ENCODE measurements at places on chromosomes 5 and 9.
A peak's percentile ranks its signal among the peaks of the same experiment; 100 is the strongest.

GRCh38 chr5:38555354-38556087 is 925 bp downstream of the LIFR start:
- no peak for DNase-seq

DNA sequence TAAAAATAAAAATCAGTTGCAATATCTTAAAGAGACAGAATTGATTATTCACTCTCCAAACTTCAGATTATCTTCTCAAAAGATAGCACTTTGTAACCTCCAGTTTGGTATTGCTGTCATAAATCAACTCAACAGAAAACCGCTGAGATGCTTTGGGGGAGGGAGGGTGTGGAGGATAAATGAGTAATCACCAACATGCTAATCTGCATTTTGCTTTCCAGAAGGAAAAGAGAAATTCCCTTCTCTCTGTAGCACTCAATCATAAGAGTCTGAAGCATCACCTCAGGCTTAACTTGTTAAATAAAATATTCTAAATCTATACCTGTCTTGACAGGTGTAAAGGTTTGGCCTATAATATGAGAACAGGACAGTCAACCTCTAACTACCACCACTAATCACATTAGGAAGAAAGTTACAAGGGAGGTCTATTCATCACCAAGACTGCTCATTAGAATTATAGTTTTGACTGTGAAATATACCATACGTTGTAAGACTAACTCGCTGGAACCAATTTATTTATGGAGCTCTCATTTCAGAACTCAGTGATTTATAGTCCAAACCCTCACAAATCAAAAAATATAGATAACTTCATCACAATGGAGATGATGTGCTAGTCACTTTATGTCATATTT is 89.0 kb downstream of the PIK3R1 start:
- DNase-seq: no peak

- DNase-seq: no peak
These were observed 46.8 kb downstream of the NSUN2 start for GRCh38 chr5:6585939-6586646.

- peak; percentile 27 for DNase-seq
These were observed 118.6 kb downstream of the RGS3 start for GRCh38 chr9:113581865-113582697.

- no peak for DNase-seq
These were observed 106.9 kb downstream of the DCP2 start for GRCh38 chr5:113083481-113083880.

DNA sequence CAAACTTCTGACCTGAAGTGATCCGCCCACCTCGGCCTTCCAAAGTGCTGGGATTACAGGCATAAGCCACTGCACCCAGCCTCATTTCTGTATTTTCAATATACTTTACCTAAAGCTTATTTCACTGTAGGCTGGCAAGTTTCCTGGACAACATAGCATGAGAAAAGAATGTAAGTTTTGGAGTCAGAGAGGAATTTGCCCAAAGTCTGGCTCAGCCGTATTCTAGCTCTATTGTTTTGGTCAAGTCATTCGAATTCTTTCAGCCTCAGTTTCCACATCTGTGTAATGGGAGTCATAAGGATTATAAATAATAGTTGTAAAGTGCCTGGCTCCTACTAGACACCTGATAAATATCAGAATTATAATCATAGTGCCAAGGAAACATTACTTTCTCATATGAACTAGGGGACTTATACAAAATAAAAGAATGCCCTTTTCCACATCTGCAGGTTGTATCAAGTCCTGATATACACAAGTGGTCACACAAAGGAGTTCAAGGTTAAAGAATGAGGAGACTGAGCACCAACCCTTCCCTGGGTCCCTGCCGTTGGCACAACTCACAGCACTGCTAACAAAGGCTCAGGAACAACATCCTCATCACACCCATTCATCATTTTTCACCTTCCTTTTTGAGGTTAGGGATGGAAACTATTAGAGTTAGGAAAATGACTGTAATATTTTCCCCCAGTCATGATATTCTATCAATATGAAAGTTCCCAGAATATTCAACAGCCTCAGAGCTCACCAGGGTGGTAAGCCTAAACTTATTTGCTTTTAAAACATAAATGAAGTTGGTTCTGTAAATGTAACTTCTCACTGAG is 34.6 kb upstream of the RAI14 start:
- DNase-seq: no peak

DNA sequence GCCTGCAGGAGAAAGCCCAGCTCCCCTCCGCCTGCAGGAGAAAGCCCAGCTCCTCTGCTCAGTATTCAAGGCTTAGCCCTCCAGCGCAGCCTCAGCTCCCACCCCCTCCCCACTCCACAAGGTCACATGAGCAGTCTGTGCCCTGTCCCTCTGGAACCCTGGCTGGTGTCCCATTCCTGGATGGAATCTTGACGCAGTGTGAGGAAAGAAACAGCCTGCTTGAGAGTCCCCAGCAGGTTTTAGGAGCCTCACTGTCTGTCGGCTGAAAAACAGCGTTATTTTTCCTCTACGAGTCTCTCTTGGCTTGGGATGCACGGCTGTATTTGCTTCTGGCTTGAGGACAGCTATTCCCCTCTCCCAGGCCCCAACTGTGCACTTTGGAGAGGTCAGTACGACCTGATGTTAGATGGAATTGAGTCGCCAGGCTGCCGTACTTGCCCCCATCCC is 210.1 kb upstream of the TRIM32 start:
- no peak for DNase-seq

- no peak for DNase-seq
These were observed 16.7 kb upstream of the PHYHD1 start for GRCh38 chr9:128903871-128904620.

DNA sequence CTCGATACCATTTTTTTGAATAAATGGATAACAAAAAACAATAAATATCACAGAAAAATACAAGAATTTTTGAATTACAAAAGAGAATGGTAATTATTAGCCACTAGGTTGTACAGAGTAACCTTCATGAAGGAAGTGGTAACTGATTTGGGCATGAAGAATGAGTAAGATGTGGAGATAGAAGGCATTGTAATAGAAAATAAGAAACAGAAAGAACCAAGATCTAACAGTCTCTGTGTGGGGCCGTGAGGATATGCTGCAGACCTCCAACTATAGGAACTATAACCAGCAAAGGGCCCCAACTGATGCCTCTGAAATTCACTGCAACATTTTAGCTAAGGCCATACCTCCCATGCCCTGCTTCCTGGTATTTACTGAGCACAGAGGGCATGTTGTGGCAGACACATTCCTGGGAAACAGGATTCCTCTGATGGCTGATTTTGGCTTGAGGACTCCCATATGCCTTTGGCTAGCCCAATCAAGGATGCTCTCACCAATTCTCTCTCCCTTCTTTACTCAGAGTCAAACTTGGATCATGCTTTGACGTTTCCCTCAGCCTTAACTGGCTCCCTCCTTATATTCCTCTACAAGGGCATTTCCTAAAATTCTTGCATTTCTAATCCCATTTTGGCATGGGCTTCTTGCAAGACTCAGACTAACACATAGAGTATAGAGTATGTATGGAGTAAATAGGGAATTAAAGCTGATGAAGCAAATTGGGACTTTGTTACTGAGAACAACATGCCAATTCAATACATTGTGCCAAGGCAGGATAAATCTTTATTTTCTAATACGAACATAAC is 208.9 kb downstream of the PDE4D start:
- no peak for DNase-seq

DNA sequence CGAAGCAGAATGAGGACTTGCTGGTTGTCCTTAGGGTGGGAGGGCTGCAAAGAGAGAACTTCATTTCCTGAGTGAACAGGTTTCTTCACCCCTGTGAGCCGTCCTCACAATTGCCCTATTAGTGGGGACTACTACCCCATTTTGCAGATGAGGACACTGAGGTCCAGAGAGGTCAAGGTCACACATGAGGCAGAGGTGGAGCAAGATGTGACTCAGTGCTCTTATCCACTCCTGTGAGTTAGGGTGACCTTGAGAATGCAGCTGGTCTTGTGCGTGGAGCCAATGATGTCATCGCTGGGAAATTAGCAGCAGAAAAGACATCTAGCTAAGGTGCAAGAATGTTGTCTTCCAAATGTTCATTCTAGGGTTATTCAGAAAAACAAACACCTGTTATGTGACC is 26.9 kb downstream of the GPRIN1 start:
- DNase-seq: no peak

DNA sequence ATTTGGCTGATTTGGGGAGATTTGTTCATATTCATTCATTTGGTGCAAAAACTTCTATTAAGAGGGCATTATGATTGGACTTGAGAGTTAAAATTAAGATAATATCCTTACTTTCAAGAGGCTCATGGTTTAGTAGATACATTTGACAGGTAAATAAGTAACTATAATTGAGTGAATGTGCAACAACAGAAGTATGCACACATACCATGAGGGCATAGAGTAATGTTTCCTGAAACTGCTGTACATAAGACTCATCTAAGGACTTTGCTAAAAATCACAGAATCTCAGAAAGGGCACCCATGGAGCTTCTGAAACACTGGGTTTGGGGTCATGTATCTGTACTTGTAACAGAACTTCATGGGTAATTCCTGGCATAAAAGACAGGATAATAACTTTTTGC is 70.1 kb upstream of the PPP2R2B start:
- no peak for DNase-seq

GRCh38 chr5:60687927-60688720 is 11.8 kb downstream of the DEPDC1B start:
- DNase-seq: no peak

GRCh38 chr5:137481596-137481995 is 17.5 kb downstream of the SPOCK1 start:
- DNase-seq: no peak

- no peak for DNase-seq
These were observed 232.2 kb upstream of the SEMA6A start for GRCh38 chr5:116806836-116807235.

- no peak for DNase-seq
These were observed 154.9 kb upstream of the VLDLR start for GRCh38 chr9:2466703-2467102.

- DNase-seq: no peak
These were observed 343.6 kb downstream of the LRRC70 start for GRCh38 chr5:62922191-62922590.

DNA sequence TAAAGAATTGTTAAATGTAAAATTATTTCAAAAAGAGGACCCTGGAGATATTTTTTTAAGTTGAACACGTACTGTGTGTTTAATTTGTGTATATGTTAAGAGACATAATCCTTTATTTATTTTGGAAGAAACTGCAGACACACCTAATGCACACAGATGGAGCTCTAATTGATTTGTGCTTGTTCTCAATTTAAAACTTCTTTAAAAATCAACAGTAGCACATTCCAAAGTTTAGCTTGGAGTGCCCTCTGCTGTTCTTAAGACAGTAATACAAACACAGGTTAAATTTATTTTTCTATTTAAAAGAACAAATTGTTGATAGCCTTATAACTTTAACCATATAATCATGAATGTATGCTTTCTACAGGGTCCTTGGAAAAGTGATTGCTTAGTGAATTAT is 277.6 kb upstream of the ADAMTS16 start:
- no peak for DNase-seq

DNA sequence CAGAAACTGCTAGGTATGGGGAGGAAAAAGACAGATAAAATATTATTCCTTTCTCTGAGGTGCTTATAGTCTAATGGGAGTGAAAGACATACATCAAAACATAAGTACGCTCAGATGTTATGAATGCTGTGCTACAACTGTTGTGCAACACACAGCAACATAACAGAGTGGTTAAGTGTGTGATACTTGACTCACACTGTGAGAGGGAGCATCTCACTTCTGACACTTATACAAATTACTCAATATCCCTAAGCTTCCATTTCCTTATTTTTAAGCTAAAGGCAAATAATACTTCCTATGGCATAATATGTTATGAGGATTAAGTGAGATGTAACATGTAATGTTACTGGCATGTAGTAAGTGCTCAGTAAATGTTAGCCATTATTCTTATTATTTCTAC is 110.6 kb upstream of the FER start:
- no peak for DNase-seq

DNA sequence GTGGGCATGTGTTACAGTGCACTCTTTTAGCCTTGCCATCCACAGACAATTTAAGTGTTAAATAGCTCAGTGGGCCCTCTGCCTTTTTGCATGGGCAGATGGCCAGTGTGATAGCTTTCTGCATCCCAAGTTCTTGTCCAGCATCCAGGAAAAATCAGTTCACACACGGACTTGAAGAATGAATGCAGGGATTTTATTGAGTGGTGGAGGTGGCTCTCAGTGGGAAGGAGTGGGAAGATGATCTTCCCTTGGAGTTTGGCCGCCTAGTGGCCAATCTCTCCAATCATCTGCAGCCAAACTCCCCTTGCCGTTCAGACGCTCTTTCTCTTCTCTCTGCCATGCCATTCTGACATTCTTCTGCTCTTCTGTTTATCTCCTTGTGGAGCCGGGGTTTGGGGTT is 322.4 kb upstream of the GRAMD2B start:
- no peak for DNase-seq

- no peak for DNase-seq
These were observed 27.0 kb upstream of the PDCD1LG2 start for GRCh38 chr9:5483306-5483705.

DNA sequence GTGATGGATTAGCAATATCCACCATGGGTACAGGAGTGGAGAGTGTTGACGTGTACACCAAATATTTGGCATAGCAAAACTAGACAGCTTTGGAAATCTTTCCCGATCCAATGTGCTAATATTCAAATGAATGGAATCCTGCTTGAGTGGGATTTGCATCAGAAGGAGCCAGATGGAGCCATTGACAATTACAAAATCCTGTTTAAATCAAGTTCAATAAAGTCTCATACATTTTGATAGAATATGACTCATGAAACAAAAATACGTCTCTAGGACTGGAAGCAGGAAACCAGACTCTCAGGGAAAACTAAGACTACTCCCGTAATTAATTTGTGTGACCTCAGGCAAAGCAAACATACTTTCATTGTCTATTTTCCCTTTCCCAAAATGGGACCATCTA is 13.0 kb downstream of the TNC start:
- no peak for DNase-seq

- DNase-seq: no peak
These were observed 66.3 kb downstream of the MAT2B start for GRCh38 chr5:163571744-163572143.

DNA sequence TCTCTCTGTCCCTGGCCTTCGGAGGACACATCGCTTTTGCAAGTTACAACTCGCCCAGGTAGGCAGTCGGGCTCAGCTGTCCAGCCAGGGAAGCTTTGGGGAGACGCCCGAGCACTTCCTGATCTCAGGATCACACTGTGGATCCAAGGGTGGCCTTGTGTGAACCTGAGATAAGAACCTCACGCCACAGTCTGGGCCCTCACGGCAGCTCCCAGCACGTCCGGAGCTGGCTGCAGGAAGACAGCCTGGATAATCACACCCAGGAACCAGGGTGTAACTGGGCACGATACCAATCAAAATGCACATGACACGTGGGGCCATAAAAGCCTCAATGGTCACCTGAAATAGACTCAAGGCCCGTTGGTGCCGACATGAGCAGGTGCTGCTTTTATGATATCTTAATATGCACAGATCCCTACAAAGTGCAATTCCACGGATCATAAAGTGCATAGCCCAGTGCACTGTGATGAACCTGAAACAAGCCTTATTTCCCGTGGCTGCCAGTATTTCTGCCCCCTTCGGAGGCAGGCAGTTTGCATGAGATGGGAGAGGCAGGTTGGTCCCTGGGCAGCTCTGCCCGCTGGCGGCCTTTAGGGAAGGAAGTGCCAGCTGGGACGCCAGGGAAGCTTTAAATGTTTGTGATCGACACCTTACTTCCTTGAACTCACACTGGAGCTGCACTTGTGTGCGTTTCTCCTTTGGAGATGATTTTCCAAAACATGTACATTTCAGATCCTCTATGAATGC is 14.5 kb downstream of the SLC6A18 start:
- DNase-seq: no peak

GRCh38 chr5:169164481-169164925 is 136.4 kb downstream of the SLIT3 start:
- no peak for DNase-seq
